Activated B cell treated with CpG ODN at 0.5 μM for 24 hours (primary cell): ENCODE measurements at places on chromosomes 2 and 18.

GRCh38 chr18:21386523-21387240, 144.7 kb downstream of the GREB1L start:
- DNase-seq: no peak

GRCh38 chr2:29598978-29599377, 322.4 kb downstream of the ALK start:
- no peak for DNase-seq

DNA sequence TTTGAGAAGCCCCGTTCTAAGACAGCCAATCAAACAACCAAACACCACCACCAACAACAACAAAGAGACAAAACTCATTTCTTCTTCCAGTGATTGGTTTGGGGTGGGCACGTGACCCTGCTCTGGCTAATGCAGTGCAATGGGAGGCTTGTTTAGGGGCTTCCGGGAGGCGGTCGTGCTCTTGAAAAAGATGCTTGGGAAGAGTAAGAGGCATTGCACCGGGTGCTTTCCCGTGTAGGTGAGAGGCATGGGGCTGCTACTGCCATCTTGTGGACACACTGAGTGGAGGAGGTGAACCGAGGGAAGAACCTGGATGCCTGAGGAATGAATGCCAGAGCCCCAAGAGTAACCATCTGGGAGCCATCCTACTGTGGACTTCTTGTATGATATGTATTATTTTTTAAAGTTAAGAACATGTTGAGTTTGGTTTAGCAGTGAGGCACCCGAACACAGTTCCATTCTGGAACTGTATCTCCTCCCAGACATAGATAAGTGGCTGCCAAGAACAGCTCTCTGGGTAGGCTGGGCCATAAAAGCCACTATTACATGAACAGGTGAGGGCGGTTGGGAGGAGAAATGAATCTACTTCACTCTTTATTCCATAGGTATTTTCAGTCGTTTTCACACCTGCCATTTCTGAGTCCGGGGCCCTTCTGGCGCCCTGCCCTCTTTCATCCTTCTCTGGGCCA, 19.1 kb upstream of the ARHGAP25 start:
- DNase-seq: no peak

DNA sequence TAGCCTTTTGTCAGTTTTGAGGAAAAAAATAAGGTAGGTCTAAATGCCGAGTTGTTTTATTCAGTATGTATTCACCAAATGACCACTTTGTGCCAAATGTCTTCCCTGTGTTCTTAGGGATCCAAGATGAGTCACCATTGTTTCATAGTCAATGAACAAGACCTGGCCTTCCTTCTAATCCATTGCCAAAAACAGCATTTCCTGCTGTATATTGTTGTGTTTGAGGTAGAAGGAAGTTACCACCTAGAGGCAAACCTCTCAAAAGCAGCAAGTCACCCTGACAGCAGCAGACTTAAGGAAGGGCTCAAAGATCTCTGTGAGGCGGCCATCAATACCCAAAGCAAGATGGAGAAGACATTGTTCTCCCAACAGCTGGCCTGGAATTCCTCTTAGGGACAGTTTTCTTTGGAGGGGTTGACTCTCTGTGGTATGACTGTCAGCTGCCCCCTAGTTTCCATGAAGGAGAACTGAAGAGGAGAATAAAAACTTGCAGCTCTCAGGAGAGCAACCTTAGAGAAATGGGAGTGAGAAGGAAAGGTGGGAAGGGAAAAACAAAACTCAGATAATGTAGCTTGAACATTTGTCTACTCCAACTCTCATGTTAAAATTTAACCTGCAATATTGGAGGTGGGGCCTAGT, 328.3 kb downstream of the LRATD1 start:
- no peak for DNase-seq

DNA sequence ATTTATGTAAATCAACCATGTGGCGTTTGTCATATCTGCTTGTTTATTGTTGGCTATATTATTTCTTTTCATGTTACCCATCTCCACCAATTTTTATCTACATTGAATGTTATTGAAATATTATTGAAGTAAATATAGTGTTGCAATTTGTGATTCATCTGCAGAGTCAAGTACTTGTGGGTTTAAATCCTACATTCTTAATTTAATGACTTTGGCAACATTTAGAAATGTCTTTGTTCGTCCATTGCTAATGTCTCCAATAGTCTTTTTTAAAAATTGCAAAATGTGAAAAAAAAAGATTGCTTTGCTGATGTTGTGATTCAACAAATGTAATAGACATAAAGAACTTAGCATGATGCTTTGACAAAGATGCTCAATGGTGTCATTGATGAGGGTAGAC, 1572.8 kb upstream of the PIK3C3 start:
- no peak for DNase-seq

GRCh38 chr2:18332477-18332876, 228.0 kb downstream of the RDH14 start:
- DNase-seq: no peak

- no peak for DNase-seq
These were observed 94.4 kb downstream of the MEP1B start for GRCh38 chr18:32284284-32284683.

GRCh38 chr2:173874003-173874893, 90.9 kb downstream of the SP3 start:
- no peak for DNase-seq

GRCh38 chr2:118223992-118224894, 136.0 kb downstream of the INSIG2 start:
- peak; percentile 43 for DNase-seq
